GM12864 (cell line): ENCODE measurements at places on chromosomes 6 and 20.

- no peak for DNase-seq
These were observed 3.8 kb downstream of the ZNF334 start for GRCh38 chr20:46509523-46509922.

GRCh38 chr20:22684072-22684762 lies 99.8 kb upstream of the FOXA2 start:
- DNase-seq: no peak

GRCh38 chr6:32954986-32955802 lies 2.3 kb upstream of the HLA-DMA start:
- no peak for DNase-seq

DNA sequence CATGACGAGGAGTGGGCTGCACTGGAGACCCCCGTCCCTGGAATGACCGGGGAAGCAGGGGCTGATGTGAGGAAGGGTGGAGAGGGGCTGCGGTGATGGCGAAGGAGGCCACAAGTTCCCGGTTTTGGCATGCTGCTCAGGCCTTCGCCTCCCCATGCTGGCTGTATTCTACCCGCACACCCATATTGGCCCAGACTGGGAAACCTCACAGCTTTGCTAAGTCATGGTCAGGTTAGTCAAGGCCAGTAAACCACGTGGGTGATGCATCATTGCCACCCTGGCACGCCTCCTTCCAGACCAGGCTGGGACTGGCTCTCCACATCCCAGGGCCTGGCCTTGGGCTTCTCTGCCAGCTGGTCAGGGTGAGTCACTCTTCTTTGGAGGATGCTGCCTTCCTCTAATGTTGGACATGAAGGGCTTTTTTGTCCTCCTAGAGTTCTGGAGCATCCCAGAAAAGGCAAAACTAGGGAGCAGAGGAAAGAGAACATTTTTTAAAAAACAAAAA lies 53.8 kb downstream of the PCNA start:
- no peak for DNase-seq

GRCh38 chr20:48822178-48822577 lies 5.6 kb downstream of the PREX1 start:
- no peak for DNase-seq

DNA sequence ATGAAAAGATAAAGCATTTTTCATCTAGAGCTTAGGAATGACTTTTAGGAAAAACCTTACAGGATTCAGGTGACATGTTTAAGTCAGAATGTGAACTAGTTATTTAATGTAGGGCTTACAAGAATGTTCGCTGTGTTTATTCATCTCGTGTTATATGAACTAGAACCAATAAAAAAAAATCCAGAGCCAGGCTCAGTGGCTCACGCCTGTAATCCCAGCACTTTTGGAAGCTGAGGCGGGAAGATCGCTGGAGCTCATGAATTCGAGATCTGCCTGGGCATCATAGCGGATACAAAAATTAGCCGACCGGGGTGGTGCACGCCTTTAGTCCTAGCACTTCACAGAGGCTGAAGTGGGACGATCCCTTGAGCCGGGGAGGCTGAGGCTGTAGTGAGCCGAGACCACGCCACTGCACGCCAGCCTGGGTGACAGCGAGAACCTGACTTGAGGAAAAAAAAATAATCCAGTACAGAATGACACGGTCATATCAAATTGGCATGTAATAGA lies 46.3 kb downstream of the OR2B2 start:
- peak; percentile 60 for DNase-seq

DNA sequence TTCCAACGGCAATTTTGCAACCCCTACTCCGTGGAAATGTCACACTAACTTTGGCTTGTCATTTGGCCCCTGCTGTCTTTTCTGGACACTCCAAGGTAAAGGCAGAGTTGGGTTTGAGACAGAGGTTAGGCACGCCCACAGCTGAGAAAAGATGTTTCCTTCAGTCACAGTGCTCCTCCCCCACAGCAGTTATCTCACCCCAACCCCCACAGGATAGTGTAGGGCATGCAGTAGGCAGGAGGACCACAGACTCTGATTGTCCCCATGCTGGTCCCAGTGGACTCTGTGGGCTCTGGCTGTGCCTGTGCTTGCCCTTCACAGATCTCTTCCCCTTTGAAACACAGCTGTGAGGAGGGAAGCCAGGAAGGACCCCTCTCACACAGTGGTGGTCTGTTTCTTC lies 124.0 kb upstream of the CARMIL1 start:
- DNase-seq: no peak

GRCh38 chr6:129606664-129607063 lies 103.3 kb downstream of the ARHGAP18 start:
- no peak for DNase-seq

DNA sequence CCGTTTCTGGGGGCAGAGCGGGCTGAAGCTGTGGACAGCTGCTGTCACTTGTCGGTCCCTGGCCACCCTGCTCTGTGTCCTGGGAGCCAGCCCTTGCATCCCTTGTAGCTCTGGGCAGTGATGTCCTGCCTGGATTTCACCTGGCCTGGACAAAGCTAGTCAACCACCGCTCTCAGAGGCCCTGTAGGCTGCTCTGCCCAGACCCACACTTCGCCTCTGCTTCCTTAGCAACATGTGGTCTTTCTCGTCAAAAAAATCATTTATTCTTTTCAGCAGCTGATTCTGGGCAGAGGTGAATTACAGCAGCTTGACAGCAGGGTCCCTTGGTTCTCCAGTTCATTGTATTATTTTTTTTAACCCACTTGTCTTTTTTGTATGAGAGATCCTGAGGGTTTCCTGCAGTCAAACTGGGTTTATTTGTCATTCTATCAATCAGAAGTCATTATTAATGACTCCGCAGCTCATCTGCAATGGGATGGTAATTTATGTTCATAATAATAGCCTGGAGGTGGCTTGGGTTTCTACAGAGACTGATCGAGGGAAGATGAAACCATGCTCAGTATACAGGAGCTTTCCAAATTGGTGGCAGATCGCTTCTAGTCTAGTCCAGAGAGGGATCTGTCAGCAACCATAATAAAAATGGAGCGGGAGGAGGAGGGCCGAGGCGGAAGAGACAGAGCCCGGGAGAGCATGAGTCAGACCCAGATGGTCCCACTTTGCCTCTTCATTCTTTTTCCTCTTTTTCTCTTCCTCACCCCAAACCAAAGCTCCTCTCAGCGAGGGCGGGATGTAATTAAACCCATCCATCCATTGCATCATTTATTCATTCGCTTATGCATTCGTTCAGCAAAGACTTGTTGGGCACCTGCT lies 22.4 kb downstream of the EDN3 start:
- DNase-seq: no peak

GRCh38 chr6:158030380-158031300 lies 49.0 kb downstream of the SYNJ2 start:
- no peak for DNase-seq

GRCh38 chr20:55761100-55761499 lies 244.2 kb downstream of the CBLN4 start:
- DNase-seq: no peak

DNA sequence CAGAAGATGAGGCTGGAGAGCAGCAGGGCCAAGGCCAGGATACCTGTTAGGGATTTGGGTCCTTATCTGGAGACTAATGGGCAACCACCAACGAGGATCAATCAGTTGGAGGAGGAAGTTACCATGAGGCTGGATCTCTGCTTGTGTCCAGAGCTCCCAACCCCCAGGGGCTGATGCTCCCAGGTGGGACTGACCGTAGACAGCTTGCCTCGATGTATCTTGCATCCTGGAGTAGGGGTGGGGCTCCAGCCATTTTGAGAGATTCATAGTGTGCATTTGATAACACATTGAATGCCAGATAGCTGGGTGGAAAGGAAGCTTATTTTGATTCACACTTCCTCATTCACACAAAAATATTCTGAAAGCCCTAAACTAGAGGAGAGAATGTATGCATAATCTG lies 4.6 kb upstream of the RFPL4B start:
- DNase-seq: no peak

DNA sequence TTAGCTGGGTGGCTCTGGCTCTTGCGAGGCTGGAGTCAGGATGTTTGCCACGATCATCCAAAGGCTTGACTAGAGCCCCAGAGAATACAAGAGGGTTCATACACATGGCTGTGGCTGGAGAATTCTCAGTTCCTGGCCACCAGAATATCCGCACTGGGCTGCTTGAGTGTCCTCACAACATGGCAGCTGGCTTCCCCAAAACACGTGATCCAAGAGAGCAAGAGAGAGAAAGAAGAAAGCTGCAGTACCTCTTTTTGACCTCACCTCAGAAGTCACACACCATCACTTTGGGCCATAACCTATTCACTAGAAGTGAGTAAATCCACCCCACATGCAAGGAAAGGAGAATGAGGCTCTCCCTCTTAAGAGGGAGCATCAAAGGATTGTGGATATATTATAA lies 21.5 kb upstream of the BPIFB1 start:
- no peak for DNase-seq
